Natural killer cell (primary cell): ENCODE measurements at places on chromosomes 6 and 20. TPM values are rescaled to one million over a fixed set of nuclear protein-coding genes. Genes with fewer than 3 reads are reported as not detected.

The PLCB4 gene
- not detected for total RNA-seq

The PIGU gene
- 11.1 TPM for total RNA-seq

The SIRPB2 gene
- total RNA-seq: 2.2 TPM

The LST1 gene
- total RNA-seq: 50.5 TPM

The IRAK1BP1 gene
- 1.5 TPM for total RNA-seq

The ZSCAN23 gene
- 0.55 TPM for total RNA-seq

The C6orf163 gene
- 3.2 TPM for total RNA-seq

DNA sequence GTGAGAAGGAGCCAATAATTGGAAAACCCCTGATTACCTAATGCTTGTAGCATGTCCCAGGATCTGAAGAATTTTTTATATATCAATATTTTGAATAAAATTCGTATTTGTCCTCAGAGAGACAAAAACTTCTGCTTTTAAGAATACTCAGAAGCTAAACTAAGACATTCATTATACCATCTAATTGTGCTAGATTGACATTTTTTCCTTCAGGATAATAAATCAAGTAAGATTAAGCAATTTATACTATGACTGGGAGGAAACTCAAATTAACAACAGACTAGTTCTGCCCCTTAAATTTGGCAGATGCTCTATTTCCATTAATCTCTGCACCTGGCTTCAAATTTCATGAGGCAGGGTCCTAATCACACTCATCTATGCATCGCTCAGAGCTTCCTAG, 291.4 kb downstream of the PLCB1 start:
- no peak for DNase-seq

GRCh38 chr20:51529081-51529681, 13.3 kb downstream of the NFATC2 start:
- DNase-seq: no peak

DNA sequence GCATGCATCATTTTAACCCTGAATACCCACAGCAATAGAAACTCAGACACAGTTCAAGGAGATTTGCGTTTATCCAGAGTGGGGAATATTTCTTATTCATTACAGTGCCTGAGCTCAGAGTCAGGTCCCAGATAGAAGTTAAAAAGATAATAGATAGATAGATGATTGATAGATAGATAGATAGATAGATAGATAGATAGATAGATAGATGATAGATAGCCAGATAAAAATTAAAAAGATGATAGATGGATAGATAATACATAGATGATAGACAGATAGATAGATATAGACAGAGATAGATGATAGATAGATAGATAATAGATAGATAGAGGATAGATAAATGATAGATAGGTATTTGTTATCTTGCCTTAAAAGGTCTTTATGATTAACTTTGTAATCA, 184.7 kb downstream of the MYLK4 start:
- DNase-seq: no peak

GRCh38 chr20:5652626-5653553, 97.3 kb upstream of the SHLD1 start:
- no peak for DNase-seq

DNA sequence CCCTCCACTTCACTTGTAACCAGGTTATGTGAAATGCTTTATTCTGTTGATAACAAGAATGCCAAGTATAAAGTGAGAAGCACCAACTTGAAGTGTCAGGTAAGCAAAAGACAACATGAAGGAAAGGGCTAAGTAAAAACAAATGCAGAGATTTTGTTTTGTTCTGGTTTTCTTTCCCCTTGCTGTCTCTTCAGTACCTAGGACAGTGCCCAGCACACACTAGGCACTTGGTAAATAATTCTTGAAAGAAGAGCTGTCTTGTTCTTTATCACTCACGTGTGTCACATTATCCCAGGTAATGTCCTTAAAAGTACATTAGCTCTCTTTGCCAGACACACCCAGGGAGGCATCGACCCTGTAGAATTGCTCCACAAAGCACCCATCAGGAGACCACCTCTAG, 350.0 kb upstream of the IRAK1BP1 start:
- DNase-seq: no peak

DNA sequence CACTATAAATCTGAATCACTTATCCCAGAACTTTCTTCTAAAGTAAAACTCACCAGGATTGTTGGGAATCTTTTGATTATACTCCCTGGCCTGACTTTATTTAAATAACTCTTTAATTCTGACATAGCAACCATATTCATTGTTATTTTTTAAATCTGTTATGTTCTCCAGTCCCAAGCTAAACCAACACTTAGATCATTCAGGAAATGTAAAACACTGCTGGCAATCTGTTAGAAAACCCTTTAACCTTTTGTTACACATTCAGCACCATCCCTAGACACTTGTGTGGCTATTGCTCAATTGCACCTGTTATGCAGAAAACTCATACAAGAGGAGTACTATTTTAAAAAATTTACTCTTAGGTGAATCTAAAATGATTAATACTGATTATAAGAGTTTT, 101.8 kb upstream of the NHSL1 start:
- no peak for DNase-seq

DNA sequence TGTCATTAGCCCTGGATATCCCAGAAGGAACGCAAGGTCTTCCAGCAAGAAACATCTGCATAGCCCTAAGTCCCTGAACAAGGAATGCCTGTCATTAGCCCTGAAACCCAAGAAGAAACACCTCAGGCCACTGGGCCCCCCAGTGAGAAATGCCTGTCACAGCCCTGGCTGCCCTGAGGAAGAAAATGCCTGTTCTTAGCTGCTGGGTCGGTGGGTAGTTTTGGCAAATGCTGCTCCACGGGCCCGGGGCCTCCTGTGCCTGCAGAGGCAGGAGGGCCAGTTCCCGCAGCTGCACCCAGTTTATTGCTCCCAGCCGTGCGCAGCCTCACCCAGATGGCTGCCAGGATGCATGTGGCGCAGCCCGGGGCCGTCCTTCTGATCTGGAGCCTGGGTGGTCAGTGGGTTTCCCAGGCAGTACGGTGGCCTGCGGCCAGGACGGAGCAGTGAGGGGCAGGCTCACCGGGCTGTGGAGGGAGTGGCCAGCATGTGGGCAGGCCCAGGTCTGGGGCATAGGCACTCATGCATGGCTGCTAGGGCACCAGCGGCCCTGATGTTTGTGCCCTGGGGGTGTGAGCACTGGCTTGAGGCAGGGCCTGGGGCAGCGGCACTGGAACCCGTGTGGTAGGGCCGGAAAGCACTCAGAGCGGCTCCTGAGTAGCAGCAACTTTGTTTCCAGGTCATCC, 219.0 kb downstream of the ERMARD start:
- peak; percentile 12 for DNase-seq

DNA sequence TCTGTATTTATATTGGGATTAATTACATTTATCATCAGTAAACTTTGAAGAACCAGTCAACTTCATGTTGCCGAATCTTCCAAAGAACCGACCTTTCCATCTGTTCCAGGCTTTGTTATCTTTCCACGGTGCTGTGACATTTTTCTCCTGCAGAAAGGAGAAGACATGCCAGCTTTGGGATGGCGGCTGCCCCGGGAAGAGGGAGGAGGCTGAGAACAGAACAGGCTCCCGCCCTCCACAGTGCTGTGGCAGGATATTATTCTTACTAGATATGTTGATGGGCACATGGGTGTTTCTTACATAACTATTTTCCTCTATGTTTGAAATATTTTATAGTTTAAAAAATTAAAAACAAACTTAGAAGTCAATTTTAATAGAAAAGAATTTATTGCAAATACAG, 44.9 kb downstream of the GINS1 start:
- DNase-seq: no peak

GRCh38 chr20:13353261-13353945, 132.3 kb downstream of the ISM1 start:
- DNase-seq: no peak

DNA sequence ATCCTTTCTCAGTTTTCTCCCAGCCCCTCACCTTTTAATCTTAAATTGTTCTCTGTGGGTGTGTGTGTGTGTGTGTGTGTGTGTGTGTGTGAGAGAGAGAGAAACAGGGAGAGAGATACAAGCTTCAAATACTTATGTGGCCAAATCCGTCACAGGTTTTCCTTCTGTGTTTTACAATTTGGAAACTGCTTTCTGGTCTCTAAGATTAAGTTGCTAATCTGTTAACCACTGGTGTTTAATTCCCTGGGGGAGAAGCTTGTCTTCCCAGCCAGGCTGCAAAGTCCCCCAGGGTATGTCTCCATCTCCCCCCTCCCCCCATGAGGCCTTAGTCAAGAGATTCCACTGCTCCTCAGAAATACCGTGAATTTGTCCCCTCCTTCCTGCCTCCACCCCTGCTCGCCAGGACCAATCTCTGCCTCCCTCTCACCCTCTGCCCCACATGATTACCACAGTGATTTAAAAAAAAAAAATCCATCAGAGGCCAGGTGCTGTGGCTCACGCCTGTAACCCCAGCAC, 49.0 kb downstream of the RIPOR3 start:
- no peak for DNase-seq

DNA sequence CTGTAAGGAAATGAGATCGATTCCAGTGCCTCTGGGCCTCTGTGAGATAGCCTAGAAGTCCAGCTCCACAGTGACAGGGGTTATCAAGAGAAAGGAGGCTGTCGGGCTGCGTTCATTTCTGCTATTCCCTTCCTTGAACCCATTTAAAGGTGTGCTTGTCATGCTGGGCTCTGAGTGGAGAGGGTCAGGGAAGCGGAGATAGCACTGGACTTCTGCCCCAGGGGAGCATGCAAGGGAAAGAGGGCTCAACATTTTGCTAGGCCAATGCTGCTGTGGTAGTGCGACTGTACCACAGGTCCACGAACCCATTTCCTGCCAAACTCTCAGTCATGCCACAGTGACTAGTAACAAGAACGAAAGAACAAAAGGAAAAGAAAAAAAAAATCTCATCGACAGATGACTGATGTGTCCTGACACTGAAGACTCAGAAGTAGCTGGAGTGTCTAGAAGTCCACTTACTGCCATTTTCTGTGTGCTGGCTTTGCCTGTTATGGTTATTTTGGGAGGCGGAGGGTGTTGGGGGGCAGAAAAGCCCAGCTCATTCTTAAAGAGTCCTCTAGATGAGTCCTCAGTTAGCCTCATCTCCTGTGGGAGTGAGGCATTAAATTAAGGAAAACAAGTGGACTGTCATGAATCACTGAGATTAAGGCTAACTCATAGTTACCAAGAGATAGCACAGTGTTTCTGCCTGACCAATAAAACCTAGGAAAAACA, 8.1 kb downstream of the NEDD9 start:
- peak; percentile 74 for DNase-seq

GRCh38 chr20:34875642-34876405, 588 bp upstream of the ACSS2 start:
- DNase-seq: no peak

- DNase-seq: no peak
Measured at GRCh38 chr20:14951707-14952418, 614.5 kb upstream of the FLRT3 start.

DNA sequence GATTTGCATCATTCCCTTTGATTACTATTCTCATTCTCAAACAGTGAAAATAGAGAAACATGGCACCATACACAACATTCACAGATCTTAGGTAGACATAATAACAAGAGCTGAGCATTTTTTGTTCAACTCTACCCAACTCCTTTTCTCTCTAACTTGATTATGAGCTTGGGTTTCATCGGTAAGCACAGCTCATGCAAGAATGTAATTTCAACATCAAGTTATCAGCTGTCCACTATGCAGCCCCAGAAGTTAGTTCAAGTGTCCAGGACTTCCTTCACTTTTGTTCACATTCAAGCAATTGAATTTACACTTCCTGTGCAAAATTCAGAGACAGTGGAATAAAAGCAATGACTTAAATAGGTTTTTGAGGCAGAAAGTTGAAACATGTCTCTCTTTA, 297.7 kb upstream of the SASH1 start:
- no peak for DNase-seq

DNA sequence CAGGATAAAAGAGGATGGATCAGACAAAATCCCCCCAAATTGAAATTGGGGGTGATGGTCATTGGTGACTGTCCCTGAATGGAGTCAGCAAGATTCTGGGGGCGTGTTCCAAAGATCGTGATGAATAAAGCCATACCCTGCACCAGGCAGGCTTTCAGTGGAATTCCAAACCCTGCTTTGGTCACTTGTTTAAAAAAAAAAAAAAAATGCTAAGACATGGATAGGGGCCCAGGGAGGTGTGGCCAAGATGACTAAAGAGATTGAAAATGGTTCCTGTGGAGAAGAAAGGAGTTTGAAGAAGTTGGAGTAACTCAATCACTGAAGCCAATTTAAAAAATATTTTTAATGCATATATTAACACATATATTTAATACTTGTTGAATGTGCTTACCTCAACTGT, 161.4 kb upstream of the KCNG1 start:
- no peak for DNase-seq

DNA sequence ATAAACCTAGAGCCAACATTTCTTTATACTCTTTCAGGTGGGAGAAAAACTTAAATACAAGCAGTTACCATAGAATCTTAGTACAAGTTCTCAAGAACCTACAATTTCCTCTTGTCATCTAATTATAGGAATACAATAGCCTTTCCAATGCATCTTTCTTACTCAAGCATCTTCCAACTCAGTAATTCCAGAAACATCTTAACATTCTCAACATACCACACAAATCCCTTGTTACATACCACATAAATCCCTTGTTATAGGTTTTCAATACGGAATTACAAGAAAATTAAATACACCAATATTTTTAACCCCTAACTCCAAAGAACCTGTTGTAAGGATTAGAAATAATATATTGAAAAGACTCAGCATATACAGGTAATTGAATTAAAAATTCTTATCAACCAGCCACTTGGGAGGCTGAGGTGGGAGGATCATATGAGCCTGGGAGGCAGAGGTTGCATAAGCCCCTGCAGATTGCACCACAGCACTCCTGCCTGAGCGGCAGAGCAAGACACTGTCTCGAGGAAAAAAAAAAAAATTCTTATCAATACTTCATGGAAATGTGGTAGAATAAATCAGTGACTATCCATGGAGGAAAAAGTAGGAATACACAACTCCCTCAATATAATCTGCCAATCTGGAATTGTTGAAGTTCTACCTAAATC, 127.5 kb upstream of the CCDC28A start:
- no peak for DNase-seq
